ENCODE measurements at places on chromosomes 3 and 15. TPM values are rescaled to one million over a fixed set of nuclear protein-coding genes. Genes with fewer than 3 reads are reported as not detected.
A peak's percentile ranks its signal among the peaks of the same experiment; 100 is the strongest.

Gene LSAMP
- 0.37 TPM for total RNA-seq

Gene CCR4
- total RNA-seq = not detected

- DNase-seq = no peak
Observed at GRCh38 chr3:40523781-40524180, 979 bp upstream of the ZNF621 start.

DNA sequence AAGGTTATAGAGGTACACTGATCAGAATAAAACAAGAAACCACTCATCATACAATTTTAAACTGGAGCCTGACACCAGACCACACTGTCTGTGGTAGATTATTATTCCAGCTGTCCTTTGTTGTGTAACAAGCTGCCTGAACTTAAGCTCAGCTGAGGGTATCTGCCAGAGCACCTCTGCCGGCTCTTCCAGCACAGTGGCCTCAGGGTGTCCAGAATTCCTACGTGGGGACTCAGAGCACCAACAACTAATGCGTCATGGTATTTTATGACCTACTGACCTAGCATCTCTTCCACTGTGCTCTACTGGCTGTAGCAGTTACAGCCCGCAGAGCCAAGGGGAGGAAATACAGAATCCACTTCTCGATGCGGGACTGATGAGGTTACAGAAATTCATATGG is 15.6 kb upstream of the RAF1 start:
- no peak for DNase-seq

DNA sequence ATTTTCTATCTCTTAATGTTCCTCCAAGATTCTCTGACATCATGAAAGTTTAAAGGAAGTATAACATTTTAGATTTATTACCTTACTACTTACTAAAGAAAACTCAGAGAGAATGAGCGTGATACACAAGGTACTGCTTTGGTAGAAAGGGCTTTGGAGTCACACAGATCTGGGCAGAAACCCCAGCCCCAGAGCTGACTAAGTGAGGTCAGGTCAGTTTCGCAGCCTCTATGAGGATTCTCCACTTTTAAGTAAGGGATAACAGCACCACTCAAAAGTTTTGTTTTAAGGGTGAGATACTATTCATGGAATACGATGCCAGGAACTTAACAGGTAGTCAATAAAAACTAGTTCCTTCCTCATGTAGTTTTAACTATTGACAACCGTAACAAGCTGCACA is 76.1 kb downstream of the CLDN11 start:
- DNase-seq = no peak

GRCh38 chr15:43189296-43189695 is 4.1 kb downstream of the CCNDBP1 start:
- no peak for DNase-seq

DNA sequence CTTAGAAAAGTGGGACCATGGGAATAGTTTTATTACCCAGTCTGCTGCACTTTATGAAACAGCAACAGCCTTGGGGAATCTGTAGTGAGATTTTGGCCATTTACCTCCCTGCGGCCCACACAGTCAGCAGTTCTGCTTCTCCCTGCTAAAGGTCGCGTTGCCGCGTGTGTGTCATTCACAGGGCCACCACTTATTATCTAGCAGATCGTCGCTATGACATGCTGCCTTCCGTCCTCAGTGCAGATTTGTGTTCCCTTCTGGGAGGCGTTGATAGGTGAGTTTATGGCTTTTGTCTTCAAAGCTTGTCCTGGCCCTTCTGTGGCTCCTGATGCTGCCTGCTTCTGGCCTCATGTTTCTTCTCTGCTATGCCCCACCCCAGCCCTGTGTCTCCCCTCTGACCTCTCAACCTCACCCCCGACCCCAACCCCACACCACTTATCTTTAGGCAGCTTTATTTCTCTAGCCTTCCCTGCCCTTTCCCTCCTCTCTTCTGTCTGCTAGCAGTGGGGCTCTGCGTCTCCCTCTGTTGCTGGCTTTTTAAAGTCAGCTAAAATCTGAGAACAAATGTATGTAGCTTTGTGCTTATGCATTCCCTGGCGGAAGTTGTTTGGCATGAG is 30.1 kb downstream of the DIS3L start:
- DNase-seq = peak; percentile 12

DNA sequence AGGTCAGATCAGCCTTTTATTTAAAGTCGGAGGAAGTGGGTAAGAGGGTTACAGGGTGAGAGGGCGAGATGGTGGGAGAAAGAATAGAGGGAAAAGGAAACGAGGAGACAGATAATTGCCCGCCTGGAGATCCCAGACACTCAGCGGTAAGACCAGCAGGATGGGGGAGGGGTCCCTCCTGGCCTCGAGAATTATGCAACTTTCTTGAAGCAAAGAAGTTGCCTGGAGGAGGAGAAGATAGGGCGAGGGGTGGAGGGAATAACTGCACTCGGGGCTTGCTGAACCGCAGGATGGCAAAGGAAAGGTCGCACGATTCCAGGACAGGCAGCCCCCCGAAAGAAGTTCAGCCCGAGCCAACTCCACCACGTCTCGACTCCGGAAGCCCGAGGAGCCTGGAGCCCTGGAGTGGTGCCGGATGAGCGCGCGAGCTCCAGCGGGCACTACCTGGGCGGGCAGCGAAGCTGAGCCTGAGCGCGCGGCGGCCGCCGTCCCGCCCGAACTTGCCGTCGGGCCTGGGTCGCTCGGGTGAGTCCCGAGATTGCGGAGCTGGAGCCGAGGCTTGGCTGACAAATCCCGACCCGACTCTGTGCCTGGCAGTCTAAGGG is 402 bp downstream of the WWTR1 start:
- peak; percentile 81 for DNase-seq

GRCh38 chr3:10010878-10011465 is 15.3 kb upstream of the FANCD2 start:
- DNase-seq = peak; percentile 98

Gene SMARCC1
- total RNA-seq = 111 TPM

Gene ITIH3
- not detected for total RNA-seq

GRCh38 chr3:124362455-124362854 is 367.8 kb upstream of the UMPS start:
- no peak for DNase-seq

Gene SYNM
- total RNA-seq = 2.1 TPM

Gene GABRB3
- total RNA-seq = 89.0 TPM

DNA sequence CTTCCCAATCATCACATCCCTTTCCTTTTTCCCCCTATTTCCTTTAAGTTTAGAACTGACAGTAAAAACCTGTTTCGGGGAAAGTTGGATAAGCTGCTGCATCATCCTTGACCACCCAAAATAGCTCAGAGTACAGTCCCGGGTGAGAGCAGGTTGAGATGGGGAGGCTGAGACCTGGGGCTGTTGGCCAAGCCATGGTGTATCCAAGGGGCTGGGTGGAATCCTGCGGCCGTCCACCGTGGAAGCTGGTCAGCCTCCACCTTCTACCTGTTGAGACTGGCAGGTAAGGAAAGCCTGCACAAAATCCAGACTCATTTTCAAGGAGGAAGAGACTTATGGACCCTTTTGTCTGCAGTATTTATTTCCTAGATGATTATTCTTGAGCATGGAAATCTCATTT is 128.2 kb upstream of the PLXNA1 start:
- DNase-seq = peak; percentile 4

GRCh38 chr3:10437272-10437994 is 68.0 kb downstream of the ATP2B2 start:
- no peak for DNase-seq

- DNase-seq = no peak
Observed at GRCh38 chr3:189625071-189625470, 6.1 kb upstream of the TP63 start.

DNA sequence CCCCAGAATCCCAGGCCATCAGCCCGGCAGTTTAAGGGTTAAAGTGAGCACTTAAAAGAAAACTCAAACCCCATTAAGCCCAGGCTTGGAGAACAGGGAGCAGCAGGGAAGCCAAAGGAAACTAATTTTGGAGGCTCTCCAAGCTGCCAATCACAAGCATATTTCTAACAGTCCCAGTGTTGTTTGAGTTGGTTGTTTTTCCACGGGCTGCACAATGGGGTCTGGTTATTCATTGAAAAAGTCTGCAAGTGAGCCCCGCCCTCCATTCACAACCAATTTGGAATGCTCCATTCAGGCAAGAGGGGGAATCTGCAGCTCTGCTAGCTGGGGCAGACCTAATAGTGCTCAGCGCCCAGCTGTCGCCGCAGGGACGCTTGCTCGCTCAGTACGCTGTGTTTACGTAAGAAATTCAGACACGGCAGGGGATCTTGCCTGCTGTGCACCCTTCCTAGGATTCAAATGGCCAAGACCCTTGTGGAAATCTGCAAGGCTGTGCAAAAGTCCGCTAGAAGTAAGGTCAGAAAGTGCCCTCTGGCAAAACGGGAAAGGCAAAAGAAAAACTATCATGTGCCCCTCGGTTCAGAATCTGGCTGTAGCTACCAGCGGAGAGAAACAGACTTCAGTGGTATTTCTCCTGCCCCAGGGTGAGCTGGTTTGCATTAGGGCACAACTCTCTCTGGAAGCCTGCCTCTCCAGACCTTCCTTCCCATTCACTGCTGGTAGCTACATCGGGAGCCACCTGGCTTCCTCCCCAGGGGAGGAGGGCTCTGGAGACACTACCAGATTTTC is 11.0 kb downstream of the ETV5 start:
- peak; percentile 79 for DNase-seq

DNA sequence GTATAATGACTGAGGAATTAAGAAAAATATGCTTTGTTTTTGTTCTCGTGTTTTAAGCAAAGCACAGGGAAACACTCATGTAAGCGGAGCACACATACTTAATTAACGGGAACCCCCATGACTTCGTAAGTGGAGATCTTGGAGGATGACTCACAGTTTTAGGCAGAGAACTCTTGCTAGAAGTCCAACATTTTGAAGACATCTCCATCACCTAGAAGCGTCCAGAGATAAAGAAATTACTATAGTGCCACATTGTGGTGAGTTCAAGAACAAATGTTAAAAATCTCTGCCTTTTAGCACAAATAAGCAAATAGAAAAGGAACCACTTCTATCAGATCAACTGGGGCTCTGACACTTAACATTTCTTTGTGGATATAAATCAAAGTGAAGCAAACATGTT is 194.1 kb upstream of the ARHGEF26 start:
- no peak for DNase-seq

Gene FANCD2
- total RNA-seq = 77.5 TPM

Gene DUOXA2
- not detected for total RNA-seq

Gene LRTM1
- not detected for total RNA-seq

Gene REC114
- total RNA-seq = not detected

Gene NPHP3
- total RNA-seq = 15.6 TPM

DNA sequence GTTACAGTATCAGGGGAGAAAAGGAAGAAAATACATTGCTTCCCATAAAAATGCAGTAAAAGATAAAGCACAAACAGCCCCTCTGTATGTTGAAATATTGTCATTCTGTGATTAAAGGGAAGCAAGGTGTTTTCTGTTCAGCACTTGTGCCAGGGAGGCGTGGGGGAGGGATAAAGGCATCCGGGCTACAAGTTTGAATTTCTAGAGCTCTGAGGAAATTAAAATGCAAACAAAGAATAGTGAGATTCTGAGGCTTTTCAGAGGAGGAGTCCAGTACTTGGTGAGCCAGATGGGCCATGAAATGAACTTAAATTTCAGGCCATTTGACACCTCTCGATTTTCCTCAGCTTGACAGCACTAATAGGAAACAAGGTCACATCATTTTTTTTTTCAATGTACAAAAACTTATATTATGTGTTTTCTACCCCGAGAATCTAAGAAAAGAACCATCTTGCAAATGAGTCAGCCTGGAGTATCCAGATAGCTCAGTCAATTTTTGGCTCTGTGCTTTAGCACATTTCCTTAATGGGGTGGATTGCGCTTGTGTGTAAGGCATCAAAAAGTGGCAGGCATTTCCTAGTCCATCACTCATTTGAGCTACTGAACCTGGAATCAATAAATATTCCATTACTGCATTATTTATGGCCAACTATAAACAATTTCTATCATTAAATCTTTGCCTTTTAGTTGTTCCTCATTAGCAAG is 640.8 kb upstream of the TBL1XR1 start:
- no peak for DNase-seq

DNA sequence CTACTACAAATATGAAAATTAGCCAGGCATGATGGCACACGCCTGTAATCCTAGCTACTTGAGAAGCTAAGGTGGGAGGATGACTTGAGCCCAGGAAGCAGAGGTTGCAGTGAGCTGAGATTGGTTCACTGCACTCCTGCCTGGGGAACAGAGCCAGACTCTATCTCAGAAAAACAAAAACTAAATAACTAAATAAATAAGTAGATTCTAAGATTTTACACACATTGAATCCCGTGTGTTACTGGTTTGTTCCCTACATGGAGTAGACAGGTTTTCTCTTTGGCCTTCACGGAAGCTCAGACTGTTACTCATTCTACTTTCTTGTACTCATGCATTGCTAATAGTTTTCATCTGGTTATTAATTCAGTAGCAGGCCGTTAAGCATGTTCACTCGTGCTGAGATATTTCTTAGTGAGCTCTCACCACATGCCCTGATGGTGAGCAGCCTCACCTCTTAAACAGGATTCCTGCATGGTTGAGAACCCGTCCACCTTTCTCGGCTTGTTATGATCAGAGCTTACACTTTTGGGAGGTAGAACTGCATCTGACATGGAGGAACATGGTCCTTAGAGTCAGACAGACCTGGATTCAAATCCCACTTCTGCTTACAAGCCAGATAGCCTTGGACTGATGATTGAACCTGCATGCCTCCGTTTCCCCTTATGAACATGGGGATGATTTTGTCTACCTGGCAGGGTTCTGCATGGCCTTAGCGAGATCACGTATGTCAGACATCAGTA is 49.1 kb downstream of the CMTM7 start:
- DNase-seq = no peak

Gene ST3GAL6
- 6.6 TPM for total RNA-seq

Measured in H7 (cell line).